ENCODE measurements at places on chromosomes 3 and 15.

- DNase-seq = no peak
These were observed 160.7 kb downstream of the TAFA4 start for GRCh38 chr3:68771681-68772080.

- no peak for DNase-seq
These were observed 146.9 kb downstream of the TIGIT start for GRCh38 chr3:114440700-114441099.

GRCh38 chr15:55816017-55816416 lies 73.1 kb upstream of the PRTG start:
- no peak for DNase-seq

DNA sequence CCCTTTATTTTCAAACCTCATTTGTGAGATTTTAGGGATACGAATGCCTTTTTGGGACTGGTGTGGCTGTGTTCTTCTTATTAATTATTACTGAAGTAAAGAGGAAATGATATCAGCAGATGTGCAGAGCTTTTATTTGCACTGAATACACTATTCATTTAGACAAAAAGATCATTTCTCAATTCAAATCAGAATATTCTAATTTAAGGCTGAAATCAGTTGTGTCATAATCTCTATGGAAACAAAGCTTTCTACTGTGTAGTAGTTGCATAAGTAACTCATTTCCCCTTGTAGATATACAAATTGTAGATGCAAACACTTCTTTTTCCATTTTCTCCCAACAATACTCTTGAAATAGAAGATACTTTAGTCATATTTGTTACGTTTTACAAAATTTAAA lies 56.0 kb downstream of the PDE8A start:
- no peak for DNase-seq

DNA sequence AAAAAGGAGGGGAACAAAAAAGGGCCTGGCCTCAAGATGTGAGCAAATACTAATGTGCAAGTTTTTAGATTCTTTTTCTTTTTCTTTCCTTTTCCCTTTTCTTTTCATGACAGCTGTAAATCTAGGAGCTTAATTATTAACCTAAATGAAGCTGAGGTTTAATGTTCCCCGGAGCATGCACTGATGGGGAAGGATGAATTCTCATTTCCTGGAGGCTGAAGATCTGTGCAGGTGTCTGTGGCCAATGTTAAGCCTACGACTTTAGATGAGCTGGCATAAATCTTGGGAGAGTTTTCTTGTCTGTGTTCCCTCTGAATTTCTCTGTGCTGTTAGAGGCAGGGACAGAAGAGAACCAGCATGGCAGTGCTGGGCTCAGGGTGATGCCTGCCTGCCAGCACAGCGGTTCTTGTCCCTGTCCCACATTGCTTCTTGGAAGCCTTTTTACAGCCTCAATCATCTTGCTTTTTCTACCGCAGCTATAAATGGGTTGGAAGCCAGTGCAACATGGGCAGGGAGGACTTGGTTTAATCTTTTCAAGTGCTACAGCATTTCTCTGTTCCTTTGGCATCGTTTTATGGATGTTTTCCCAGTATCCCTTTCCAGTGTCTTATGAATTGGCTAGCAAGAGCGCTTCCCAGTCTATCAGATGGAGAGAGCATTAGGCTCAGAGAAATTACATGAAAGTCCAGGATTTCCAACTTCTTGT lies 119.1 kb downstream of the ATG7 start:
- no peak for DNase-seq

DNA sequence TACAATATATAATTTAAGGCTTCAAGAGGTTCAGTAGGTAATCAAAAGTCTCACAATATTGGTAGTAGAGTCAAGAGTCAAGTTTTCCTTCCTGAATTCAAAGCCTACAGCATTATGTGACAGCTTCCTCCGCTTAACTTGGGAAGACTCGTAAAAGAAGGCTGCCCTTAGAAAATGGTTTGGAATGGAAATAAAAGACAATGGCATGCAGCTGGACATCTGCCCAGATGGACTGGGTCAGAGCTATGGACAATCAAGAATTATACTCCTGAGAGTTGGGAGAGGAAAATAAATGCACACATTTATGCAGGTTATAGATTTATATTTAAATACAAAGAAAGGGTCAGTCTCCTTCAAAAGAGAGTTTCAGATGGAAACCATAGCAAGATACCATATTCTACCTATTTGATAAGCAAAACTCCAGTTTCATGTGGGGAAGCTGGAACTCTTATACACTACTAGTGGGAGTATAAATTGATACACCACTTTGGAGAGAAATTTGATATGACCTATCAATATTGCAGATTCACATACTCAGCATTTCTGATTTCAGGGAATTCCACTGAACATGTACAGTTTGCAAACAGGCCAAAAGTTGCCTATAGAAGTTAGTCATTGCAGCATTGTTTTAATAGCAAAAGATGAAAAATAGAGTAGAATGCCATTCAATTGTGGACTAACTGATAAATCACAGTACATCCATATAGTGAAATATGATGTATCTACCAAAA lies 6.1 kb downstream of the CRYBG3 start:
- no peak for DNase-seq

GRCh38 chr15:42891569-42891968 lies 29.0 kb downstream of the TTBK2 start:
- no peak for DNase-seq

GRCh38 chr3:72143322-72143721 lies 358.4 kb upstream of the PROK2 start:
- DNase-seq = no peak

- no peak for DNase-seq
These were observed 128.5 kb upstream of the RBMS3 start for GRCh38 chr3:29152379-29152778.

DNA sequence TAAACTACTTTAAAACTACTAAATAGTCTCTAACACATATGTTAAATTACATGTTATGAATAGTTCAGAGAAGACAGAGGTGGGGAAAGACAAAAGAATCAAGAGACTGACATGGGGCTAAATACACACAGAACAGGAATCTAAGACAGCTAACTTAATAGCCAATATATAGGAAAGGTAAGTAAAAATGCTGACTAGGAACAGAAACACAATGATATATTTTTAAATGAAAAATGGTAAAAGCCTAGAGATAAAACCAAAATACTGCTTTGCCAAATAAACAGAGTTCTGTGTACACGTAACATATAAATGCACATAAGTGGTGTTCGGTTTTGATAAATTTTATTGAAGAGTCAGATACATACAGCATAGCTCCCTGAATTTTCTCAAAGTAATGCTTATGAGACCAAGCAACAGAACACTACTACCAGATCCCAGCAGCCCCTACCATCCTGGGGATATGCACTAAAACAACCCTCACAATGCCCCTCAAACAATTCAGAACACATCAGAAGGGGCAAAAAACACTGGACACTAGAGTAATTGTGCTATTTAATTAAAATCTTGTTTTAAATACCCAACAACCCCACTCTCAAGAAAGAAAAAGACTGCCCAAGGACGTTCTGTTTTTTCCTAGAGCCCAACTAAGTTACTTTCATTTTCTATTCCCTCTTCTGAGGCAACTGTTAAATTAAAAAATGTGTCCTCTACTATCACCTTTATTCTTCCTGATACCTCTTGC lies 121.1 kb downstream of the ADAM10 start:
- DNase-seq = no peak

- no peak for DNase-seq
These were observed 1.9 kb downstream of the LRIG1 start for GRCh38 chr3:66498687-66499621.

- no peak for DNase-seq
These were observed 2.5 kb upstream of the DAZL start for GRCh38 chr3:16607718-16608117.

DNA sequence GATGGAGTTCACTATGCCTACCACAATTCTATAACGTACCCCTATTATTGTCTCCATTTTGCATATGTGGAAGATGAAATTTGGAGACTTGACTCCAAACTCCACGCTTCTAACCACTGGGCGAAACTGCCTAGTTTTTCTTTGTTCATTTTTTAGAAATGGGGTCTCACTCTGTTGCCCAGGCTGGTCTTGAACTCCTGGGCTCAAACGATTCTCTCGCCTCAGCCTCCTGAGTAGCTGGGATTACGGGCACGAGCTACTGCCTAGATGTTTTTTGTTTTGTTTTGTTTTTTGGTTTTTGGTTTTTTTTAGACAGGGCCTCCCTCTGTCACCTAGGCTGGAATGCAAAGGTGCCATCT lies 584 bp upstream of the RPL32 start:
- no peak for DNase-seq

DNA sequence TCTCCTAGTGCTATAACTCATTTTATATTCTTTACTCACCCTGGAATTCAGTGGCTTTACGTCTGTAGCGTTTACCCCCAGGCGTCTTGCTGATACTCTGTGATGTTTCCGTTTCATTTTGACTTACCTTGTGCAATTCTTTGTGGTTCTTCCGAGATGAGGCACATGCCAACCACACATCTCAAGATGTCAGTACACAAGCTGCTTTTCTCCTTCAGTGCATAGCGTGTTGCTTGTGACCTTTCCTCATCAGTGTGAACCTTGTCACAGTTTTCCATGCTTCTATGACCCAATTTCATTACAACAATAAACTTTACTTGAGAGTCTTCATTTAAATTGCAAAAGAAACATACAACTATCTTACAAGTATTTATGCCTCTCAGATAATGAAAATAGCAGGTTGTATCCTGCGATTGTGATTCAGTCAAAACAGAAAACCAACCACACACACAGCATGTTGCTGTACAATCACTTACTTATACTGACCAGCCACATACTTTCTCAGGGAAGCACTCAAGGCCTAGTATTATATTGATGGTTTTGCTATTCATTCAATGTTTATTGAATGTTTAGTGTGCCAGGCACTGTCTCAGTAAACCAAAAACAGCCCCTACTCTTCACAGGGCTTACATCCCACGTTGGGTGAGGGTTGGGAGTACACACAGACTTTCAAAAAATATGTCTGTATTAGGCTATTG lies 4.6 kb upstream of the TBL1XR1 start:
- no peak for DNase-seq

DNA sequence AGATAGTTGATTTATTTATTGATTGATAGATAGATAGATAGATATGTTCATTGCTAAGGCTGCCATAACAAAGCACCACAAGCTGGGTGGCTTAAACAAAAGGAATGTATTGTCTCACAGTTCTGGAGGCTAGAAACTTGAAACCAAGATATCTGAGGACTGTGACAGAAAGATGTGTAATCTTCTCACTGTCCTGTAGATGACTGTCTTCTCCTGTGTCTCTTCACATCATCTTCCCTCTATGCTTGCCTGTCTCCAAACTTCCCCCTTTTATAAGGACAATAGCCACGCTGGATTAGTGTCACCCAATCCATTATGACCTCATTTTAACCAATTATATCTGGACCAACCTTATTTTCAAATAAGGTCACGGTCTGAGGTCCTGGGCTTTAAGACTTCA lies 40.9 kb downstream of the GNB4 start:
- no peak for DNase-seq

DNA sequence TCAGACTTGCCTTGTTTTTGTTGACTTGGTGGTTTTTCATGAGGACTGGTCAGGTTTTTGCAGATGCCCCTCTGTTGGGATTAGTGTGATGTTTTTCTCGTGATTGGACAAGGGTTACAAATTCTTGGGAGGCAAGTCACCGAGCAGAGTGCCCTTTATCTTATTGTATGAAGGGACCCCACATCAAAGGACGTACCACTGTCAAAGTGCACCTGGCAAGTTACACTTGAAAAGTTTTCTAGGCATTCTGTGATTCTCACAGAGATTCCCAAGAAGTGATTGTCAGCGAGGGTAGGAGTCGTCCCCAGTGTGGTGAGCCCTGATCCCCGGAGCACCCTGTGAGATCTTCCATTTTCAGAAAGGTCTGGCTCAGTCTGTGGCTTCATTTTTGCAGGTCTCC lies 110.1 kb downstream of the POLR2M start:
- no peak for DNase-seq

GRCh38 chr3:143514874-143515273 lies 333.4 kb downstream of the SLC9A9 start:
- no peak for DNase-seq

DNA sequence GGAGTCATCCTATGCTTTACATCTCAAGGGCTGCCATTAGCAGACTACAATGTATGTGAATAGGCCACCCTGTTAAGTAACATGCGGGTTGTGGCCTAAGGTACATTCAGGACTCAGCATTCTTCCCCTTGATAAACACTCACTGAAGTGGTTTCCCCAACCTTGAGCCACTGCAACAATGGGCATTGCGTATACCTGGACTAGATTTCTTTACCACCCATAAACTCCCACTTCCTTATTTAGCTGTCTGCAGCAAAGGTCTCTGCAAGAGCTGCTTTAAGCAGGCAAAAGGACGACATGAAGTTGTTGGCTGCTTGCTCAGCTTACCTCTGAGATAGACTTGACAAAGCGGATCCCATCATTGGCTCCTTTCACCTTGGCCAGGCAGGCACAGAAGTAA lies 16.2 kb downstream of the FYCO1 start:
- DNase-seq = no peak

- no peak for DNase-seq
These were observed 118.3 kb upstream of the NEO1 start for GRCh38 chr15:72933976-72934375.

- DNase-seq = no peak
These were observed 166.2 kb upstream of the ROBO2 start for GRCh38 chr3:76873532-76874242.

GRCh38 chr3:125098611-125099291 lies 43.0 kb upstream of the HEG1 start:
- no peak for DNase-seq
